ENCODE measurements at places on chromosomes 4 and X. TPM values are rescaled to one million over a fixed set of nuclear protein-coding genes. Genes with fewer than 3 reads are reported as not detected.

DNA sequence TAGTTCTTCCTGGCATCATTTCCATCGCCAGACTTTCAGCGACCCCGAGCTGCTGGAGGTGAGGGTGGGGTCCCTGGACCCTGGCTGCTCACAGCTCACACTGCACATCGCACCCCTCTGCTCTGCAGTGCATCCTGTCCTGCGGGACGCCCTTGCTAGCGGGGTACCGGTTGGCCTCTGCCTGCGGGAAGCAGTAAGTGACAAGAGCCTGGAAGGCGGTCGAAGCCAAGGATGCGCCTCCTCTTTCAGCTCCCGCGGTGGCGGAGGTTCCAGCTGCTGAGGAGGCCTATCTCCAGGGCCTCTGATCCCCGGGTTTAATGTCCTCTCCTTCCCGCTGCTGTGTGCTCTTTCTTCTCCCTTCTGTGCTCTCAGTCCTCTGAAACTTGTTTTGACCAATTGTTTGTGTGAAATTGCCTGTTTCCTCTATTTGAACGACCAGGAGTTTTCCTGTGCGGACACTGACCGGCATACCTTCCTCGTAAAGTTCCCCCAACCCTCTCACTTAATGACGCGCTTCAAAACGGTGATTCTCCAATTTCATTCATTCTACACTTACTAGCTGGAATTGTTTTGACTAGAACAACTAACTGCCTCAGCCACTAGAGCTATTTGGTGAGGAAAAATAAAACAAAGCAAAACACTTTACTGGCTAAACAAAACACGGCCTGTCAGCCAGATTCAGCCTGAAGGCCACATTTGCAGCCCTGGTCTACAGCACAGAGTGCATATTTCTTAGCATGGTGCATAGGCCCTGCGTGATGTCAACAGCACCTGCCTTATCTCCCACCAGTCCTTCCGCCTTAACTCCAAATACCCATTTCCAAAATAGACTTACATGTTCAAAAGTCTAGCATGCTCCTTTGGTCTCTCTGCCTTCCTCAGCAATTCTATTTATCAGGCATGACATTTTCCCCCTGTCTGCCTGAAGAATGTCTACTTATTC is 28.0 kb downstream of the MGAT4D start:
- peaks cover 46% of the 10 kb centered on the region for H3K27me3 ChIP-seq
- H3K4me3 ChIP-seq = no peak overlapping the region
- H3K36me3 ChIP-seq = no peaks in the 10 kb centered on the region
- DNase-seq = peak; percentile 39

GRCh38 chrX:65928522-65928921 is 111.4 kb downstream of the VSIG4 start:
- H3K27me3 ChIP-seq = no peaks in the 10 kb centered on the region
- H3K36me3 ChIP-seq = no peaks in the 10 kb centered on the region
- no peak for DNase-seq
- H3K27ac ChIP-seq = no peak overlapping the region
- no peak overlapping the region for H3K4me3 ChIP-seq
- no peaks in the 10 kb centered on the region for H3K4me1 ChIP-seq

GRCh38 chr4:55172694-55173287 is 47.4 kb upstream of the KDR start:
- no peaks in the 10 kb centered on the region for H3K36me3 ChIP-seq
- peaks cover 27% of the 10 kb centered on the region for H3K4me1 ChIP-seq
- DNase-seq = no peak
- H3K4me3 ChIP-seq = no peak overlapping the region
- H3K27me3 ChIP-seq = no peaks in the 10 kb centered on the region

DNA sequence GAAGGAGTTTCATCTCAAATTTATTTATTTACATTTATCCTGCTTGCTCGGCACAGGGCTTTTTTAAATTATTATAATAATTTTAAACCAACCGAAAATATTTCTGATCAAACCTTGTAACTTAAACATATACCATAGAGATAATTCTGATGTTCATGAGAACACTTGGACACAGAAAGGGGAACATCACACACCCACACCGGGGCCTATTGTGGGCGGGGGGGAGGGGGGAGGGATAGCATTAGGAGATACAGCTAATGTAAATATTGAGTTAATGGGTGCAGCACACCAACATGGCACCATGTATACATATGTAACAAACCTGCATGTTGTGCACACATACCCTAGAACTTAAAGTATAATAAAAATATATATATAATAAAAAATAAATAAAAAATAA is 2.9 kb downstream of the ANXA5 start:
- peaks cover 61% of the 10 kb centered on the region for H3K4me1 ChIP-seq
- peaks cover 23% of the 10 kb centered on the region for H3K36me3 ChIP-seq
- H3K27me3 ChIP-seq = no peaks in the 10 kb centered on the region
- H3K4me3 ChIP-seq = peak overlapping the region; percentile 49
- H3K27ac ChIP-seq = no peak overlapping the region

The NAP1L5 gene
- 5.1 TPM for total RNA-seq
